Iris pigment epithelial cell (primary cell): ENCODE measurements at places on chromosomes 12 and 14.

DNA sequence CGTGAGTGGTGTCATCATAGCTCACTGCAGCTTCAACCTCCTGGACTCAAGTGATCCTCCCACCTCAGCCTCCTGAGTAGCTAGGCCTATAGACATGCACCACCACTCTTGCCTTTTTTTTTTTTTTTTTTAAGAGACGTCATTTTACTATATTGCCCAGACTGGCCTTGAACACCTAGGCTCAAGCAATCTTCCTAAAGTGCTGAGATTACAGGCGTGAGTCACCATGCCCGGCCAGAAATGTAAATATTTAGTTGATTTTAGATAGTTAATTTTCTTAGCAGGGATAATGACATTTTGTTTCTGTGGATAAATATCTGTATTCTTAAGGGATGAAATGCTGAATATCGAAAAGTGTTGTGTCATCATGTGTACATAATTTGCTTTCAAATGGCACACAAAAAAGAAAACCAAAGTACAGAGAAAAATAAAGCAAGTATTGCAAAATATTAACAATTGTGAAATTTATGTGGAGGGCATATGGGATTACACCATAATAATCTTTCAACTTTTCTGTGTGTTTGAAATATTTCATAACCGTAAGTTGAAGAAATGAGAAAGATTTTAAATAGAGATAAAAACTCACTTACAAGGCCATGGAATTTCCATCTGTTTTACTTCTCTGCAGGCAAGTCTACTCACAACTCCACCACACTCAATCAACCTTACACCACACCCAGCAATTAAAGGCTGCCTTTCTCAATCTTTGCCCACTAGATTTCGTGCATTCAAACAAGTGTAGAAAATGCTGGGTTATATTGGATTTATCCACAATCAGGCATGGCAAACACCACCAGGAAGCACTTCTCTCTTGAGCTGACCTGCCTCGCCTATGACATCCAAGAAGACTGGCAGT lies 93.7 kb downstream of the SPTSSA start:
- peak; percentile 77 for DNase-seq

DNA sequence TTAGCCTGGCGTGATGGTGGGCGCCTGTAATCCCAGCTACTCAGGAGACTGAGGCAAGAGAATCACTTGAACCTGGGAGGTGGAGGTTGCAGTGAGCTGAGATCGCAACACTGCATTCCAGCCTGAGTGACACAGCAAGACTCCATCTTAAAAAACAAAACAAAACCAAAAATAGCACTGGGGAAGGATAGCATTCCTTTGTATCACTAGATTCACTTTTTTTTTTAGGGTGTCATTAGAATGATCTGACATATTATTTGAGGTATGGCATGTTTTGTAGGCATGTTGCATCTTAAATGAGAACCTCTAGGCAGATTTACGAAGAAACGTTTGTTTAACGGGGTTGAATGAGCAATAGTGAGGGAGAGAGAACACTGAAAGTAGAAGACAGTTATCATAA lies 16.8 kb upstream of the FAR2 start:
- no peak for DNase-seq

- no peak for DNase-seq
Measured at GRCh38 chr12:7877420-7877819, 4.7 kb upstream of the SLC2A14 start.

GRCh38 chr14:101561145-101561896 lies at the start of gene DIO3:
Gene DIO3, plus strand, starts transcription at chr14:101561495.
- DNase-seq: peak; percentile 10

DNA sequence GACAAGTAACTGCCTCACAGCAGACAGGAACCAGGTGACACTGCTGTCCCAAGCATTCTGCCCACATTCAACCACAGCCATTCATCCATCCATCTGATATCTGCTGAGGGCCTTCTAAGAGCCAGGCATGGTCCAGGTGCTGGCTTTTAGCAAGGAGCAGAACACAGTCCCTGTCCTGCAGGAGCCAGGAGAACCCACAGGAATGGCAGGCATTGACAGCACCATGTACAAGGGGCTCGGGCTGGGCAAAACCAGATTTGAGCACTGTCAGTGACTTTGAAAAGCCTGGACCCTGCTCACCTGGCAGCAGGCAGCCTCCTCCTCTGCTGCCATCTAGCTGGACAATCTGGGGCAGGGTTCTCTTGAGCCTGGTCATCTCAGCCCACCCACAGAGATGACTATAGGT lies 137.0 kb downstream of the ZFP36L1 start:
- no peak for DNase-seq
